GM03348 (cell line): ENCODE measurements at places on chromosomes 13 and 19.
A peak's percentile ranks its signal among the peaks of the same experiment; 100 is the strongest.

DNA sequence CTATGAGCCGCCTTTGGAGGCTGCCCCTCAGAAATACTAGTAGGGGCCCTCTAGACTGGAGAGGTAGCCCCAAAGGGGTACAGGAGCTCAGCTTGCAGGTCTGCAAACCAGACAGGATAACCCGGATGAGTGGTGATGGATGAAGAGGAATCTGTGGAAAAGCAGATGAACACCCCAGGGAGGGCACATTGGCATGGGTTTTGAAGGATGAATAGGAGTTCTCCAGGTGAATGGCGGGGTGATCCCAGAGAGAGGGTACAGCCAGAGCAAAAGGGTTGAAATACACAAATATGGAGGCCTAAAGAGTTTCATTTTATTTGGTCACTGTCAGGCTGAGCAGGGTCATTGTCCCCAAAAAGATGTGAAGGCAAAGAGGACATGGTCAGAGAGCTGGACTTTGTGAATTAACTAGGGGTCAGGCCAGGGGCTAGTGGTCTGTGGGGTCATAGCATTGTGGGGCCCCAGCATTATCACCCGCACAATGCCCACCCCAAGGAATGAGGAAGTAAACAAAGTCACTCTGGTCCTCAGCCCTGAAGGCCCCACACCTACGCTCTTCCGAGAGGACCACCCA is 4.8 kb downstream of the NR2F6 start:
- DNase-seq, result no peak

DNA sequence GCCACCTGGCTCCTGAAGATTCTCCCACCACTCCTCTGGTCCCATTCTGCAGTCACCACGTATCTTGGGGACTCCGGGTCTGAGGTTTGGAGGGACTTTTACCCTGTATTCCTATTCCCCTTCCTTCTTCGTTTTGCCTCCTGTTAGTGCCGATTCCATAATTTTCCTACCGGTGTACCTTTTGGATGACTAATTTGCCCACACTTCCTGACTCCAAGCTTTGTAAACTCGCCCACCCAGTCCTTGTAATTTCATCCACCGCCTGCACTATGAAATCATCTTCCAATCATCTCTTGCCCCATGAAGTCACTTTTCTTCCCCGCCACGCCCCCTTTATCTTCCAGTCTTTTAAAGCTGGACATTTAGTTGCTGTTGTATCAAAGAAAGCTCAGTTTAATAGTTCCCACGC is 572 bp downstream of the UCHL3 start:
- DNase-seq, result peak; percentile 73

DNA sequence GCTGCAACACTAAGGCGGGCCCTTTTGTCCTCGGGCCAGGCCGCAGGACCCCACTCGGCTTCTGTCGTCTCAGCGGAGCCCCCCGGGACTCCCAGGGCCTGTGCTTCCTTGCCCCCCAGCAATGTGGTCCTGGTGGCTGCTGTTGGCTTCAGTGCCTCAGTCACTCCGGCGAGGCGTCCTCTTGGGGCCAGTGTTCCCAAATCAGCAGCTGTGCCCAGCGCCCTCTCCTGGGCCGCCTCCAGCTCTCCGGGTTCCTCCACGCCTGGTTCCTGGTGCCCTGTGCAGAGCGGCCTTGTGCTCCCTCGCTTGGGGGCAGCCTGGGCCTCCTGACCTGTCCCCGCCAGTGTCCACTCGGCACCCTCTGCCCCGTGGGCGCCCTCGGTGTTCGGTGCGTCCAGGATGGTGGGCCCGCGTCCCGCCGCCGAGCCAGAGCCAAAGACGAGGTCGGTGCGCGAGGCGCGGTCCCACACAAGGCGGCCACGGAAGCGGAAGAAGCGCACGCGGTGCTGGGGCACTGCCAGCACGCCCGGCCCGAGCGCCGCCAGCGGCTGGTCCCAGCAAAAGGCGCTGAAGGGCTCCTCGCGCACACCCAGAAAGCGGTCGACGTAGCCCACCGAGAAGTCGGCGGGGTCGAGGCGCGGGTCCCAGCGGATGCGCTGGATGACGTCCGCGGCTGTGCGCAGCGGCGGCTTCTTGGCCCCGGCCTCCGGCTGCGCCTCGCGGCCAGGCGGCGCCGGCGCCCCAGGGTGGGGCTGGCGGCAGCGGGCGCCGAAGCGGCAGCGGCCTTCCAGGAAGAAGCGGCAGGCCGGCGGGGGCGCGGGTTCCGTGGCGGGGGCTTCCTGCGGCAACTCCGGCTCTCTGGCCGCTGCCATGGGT is 685 bp downstream of the LENG9 start:
- DNase-seq, result peak; percentile 75

- DNase-seq, result peak; percentile 74
Observed at GRCh38 chr13:23871616-23872220, 17.5 kb downstream of the MIPEP start.

DNA sequence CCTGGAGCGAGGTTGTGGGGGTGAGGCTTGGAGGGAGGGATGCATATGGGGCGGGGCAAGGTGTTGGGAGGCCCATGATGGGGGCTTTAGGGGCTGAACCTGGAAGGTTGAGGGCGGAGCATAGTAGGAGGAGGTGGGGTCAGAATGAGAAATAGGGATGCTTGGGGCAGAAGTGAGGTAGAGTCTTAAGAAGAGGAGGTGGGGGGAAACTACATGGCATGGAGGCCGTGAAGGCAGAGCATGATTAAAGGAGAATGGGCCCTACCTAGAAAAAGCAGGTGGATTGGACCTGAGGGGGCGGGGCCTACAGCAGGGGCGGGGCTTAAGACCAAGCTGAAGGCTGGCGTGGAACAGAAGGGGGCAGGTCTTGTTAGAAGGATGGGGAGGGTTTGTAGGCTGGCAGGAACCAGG is 799 bp downstream of the NR1H2 start:
- DNase-seq, result no peak

DNA sequence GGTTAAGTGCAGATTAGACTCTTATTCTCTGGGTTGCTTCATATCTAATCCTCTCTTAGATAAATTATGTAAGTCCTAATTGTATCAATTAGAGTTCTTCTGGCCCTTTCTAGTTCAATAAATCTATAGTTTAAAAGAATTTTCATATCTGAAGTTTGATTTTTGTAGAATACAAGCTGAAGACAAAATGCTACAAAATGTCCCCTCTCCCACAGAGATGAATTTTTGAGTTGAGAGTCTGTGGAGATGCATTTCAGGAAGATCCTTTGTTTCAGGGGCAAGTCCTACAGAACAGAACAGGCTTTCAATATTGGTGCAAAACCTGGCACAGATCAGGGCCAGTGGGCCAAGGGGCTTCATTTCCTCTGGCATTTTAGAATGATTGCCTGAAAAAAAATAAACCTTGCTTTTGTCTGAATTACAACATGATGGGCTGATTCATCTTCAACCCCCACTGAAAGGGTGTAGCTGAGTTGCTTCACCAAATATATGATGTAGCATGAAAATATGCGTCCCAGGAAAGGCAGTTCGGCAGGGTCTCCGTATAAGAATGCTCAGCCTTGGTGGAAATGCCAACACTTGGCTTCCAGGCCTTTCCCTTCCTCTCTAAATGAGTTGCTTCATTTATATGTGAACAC is 6.4 kb upstream of the IPO5 start:
- DNase-seq, result peak; percentile 91

DNA sequence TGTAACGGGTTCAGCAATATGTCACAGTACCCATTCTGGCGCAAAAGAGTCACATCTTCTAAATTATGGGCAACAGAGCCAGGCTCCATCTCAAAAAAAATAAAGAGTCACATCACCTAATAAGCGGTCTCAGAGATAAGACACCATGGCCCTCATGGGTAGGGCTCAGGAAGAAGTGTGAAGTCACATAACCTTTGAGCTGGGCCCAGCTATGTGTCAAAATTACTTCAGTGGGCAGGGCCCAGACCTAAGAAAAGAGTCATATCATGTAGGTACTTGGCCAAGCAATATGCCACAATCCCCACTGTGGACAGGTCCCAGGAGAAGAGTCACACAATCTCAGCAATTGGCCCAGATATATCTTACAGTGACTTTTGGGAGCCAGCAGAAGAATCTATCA is 11.4 kb upstream of the ZNF91 start:
- DNase-seq, result no peak

DNA sequence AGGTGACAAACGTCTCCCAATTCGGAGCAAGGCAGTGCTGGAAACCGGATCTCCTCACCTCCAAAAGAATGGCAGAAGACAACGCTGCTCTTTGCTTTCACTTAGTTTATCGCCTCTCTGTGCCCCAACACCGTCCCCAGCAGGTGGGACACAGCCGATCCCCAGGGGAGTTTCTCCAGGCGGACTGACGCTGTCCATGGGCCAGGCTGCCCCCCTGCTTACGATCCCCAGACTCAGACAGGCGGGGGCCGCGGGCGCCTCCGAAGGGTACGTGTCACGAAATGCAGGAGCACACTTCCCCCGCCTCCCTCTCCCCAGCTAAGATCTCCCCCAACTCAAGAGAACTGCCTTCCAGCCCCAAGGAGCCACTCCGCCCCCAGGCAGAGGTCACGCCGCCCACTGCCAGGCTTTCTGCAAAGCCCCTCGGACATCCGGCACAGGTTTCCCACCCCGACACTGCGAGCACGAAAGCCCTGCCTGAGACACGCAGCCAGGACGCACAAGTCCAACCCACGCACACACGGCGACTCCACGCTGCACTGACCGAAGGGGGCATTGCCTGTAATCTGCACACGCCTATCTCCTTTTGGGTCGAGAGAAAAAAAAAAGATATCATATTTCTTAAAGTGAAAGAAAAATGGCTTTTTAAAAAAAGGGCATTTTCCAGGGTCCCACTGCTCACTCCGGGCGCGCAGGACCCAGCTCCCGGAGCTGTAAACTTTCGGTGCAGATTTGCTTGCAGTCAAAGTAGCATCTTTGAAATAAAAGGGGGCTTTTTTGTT is 2.0 kb downstream of the SPRY2 start:
- peak; percentile 84 for DNase-seq

DNA sequence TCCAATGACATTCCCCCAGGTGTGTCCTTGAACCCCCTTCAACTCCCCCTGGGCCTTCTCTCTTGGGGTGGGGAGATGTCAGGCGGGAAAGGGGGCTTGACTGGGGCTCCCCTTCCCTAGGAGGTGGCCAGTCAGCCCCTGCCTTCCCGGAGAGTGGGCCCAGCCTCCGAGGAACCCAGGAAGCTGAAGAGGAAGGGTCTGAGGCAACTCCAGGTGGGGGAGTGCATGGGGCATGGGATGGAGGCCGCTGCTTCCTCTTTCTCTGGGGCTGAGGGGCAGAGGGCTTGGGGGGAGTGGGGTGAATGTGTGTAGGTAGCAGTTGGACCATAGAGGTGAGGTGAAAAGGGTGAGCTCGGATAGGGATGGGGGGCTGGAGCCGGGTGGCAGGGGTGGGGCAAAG is 2.7 kb upstream of the INAFM1 start:
- DNase-seq, result no peak

- DNase-seq, result no peak
Observed at GRCh38 chr13:77422724-77423123, 95.8 kb upstream of the MYCBP2 start.

GRCh38 chr13:38690231-38690630 is 3.4 kb downstream of the FREM2 start:
- no peak for DNase-seq

DNA sequence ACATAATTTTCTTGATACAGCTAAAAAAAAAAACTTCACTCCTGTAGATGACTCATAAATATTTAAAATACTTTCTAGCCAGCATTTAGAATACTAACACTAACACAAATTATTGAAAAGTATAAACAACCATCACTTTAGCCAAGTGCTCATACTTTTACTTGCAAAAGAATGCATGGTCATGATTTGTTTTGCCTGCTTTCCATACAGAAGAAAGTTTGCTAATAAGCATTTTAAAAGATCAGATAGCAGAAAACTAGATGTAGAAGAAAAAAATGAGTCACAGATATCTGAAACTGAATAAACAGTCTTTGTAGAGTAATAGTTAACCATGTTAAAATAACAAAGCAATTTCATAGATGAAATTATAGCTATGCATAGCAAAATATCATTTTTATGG is 2280.4 kb upstream of the PCDH20 start:
- peak; percentile 5 for DNase-seq

DNA sequence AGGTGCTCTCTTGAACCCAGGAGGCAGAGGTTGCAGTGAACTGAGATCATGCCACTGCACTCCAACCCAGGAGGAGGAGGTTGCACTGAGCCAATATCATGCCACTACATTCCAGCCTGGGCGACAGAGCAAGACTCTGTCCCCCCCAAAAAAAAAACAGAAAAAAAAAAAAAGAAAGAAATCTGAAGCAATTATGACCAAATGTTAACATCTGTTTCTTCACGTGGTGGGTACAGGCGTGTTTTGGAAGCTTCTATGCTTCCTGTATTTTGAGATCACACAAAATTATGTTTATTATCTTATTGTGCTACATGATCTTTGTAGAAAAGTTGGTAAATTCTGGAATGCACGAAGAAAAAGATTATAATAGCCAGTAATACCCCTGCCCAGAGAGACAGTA is 2.7 kb upstream of the ACP5 start:
- DNase-seq, result no peak

DNA sequence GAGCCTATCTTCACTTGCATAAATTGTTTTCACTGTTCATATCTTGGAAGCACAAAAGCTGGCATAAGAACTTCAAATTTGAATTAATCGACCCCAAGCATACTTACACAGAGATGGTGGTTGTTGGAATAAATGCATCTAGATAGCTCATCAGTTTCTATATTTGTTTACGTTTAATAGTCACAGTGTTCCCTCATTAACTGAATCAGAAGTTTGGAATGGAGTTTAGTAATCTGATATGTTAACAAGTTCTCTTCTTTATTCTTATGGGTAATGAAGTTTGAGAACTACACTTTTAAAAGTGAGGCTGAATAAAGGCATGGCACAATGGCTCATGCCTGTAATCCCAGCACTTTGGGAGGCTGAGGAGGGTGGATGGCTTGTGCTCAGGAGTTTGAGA is 886.7 kb upstream of the PCDH20 start:
- no peak for DNase-seq

- peak; percentile 33 for DNase-seq
Observed at GRCh38 chr19:5823579-5824281, 15.8 kb downstream of the FUT6 start.
